ENCODE measurements at places on chromosomes 2 and 18.
A peak's percentile ranks its signal among the peaks of the same experiment; 100 is the strongest.

GRCh38 chr18:51767293-51767692 is 569.8 kb upstream of the MEX3C start:
- DNase-seq, result no peak

- DNase-seq, result no peak
Measured at GRCh38 chr18:74994502-74995418, 214.2 kb downstream of the PTGR3 start.

- DNase-seq, result no peak
Measured at GRCh38 chr18:50607378-50607926, 47.6 kb downstream of the MAPK4 start.

- DNase-seq, result no peak
Measured at GRCh38 chr2:184769023-184769422, 170.7 kb downstream of the ZNF804A start.

GRCh38 chr2:165056564-165056963 is 101.2 kb upstream of the SLC38A11 start:
- DNase-seq, result no peak

DNA sequence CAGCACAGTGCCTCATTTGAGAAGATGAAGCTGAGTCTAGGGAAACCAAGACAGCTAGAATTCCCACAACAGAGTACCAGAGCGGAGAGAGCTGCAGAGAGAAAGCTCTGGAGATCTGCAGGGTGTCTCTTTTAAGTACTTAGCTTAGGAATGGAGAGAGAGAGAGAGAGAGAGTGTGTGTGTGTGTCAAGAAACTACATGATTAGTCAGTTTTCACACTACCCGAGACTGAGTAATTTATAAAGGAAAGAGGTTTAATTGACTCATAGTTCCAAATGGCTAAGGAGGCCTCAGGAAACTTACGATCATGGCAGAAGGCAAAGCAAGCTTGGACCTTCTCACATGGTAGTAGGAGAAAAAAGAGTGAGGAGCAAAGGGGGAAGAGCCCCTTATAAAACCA is 64.0 kb downstream of the HIBCH start:
- DNase-seq, result no peak

DNA sequence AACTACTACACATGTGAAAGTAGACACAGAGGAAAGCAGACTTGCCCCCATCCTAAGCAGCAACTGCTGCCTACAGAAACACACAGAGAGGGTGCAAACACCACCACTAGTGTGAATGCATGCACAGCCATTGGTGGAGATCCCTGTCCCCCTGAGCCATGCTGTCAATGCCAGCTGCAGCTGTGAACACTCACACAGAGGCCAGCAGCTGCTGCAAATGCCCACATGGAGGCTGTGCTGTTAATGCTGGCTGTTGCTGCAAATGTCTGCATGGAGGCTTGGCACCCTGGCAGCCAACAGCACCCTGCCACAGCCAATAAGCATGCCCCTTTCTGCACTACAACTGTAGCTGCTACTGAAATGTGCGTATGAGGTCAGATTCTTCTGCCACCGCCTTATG is 355.0 kb downstream of the LNPK start:
- no peak for DNase-seq

- no peak for DNase-seq
Measured at GRCh38 chr18:35512761-35513160, 15.0 kb upstream of the INO80C start.

GRCh38 chr2:54630858-54631497 is 92.5 kb upstream of the EML6 start:
- no peak for DNase-seq

GRCh38 chr2:72117718-72118117 is 29.9 kb downstream of the CYP26B1 start:
- DNase-seq, result no peak

- no peak for DNase-seq
Measured at GRCh38 chr2:95158891-95159619, 593 bp downstream of the ZNF514 start.

DNA sequence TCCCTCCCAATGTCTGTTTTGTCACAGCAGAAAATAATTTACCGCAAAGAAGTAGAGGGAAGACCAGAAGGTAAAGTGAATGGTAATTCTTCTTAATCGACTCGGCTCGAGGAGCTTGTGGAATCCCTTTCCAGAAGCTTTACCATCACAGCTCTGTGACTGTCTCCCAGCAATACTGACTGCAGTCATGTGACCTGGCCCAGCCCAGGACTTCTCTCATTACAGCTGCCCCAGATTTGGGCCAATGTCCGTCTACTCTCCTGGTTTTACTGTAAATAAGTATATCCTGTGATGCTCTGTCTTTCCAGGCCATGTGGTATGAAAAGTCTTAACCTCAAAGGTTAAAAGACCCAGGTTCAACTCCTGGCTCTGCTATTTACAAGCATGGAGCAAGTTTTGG is 18.9 kb upstream of the ELOA2 start:
- no peak for DNase-seq

GRCh38 chr2:174902506-174903263 is 102.5 kb downstream of the CHN1 start:
- no peak for DNase-seq

DNA sequence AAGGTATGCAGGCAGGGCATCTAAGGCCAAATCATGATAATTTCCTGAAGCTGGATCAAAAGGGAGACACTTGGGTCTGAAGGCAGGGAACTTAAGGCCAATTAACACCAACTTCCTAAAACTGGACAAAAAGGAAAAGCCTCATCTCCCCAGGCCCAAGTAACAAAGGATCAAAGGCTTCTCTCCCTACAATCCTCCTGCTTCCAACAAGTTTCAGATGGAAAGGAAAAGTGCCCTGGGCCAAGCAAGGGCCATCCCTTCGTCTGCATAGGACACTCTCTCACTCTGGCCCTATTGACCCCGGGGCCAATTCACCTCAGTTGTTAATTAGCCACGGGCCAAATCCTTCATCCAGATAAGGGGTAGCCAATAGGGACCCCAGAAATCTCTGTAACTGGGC is 1335.8 kb upstream of the CDH2 start:
- no peak for DNase-seq

DNA sequence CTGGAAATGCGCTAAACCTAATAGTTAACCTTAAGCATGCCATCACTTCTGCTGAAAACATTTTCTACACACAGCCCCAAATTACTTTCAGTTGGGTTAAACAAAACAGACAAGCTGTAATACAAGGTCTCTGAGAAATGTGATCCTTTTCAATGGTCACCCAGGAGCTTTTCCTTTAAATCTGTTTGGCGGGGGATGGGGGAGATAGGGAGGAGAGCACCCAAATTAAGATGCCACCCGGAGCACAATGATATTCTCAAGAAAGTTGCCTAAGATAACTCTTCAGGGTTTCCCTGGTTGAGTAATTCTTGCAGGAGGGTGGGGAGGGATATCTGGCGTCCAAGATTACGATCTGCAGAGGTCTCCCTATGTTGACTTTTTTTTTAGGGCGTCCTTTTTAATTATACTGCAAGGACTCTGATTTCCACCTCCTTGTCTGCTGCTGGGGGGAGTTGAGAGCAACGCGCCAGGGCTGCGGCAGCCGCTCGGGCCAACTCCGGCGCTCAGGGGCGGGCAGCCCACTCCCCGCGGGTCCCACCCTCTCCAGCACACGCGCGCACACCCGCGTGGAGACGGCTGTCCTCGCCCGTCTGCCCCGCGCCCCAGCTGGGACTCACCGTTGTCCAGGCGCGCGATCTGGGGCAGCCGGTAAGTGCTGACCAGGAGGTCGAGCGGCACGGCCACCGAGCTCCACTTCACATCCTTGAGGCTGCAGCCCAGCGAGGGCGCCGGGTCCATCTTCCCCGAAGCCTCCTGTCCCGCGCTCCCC is 807 bp downstream of the GAREM1 start:
- no peak for DNase-seq

- no peak for DNase-seq
Measured at GRCh38 chr18:78180741-78181140, 798.9 kb upstream of the SALL3 start.

- DNase-seq, result no peak
Measured at GRCh38 chr2:71938659-71939587, 208.7 kb downstream of the CYP26B1 start.

DNA sequence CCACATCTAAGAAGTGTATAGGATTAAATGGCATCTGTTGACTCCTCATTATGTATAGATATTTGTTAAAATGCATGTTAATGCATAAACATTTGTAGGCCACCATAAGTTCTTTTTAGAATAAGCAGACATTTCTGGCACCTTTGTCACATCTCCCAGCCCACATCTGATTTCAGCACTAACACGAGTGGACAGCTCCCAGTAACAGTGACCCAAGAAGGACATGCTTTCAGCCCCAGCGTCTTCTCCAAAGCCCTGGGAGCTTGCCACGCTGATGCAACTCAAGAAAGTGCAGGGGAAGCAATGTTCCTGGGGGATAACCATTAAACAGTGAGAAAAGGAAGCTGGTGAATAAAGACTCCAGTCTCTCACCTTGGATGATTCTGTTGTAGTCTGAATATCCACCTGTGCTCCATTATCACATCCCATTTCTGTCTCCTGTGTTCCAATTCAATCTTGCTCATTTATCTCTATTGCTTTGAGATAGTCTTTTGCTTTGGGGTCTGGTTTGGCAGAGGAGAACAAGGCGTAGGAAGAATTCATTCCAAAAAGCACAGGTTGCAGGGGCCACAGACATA is 182.6 kb upstream of the THSD7B start:
- no peak for DNase-seq

DNA sequence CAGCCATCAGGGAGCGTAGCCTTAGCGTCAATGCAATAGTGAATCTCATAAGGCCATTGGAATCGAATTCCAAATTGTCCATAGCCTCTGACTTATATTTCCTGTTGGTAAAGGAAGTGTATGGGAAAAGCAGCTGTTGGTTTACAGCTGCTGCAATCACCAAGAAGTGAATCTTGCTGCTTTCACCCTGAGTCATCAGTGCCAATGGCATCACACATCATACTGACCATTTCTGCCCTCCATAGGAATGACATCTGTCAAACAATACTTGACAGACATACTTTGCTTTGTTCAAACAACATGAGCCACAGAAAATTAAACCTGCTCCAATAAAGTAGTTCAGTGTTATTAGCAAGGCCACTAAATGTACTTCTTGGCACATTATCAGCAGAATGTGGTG is 111.2 kb upstream of the KLHL29 start:
- no peak for DNase-seq

- no peak for DNase-seq
Measured at GRCh38 chr2:219003267-219003634, 10.0 kb upstream of the CRYBA2 start.

- no peak for DNase-seq
Measured at GRCh38 chr2:139020287-139020686, 240.1 kb upstream of the NXPH2 start.

DNA sequence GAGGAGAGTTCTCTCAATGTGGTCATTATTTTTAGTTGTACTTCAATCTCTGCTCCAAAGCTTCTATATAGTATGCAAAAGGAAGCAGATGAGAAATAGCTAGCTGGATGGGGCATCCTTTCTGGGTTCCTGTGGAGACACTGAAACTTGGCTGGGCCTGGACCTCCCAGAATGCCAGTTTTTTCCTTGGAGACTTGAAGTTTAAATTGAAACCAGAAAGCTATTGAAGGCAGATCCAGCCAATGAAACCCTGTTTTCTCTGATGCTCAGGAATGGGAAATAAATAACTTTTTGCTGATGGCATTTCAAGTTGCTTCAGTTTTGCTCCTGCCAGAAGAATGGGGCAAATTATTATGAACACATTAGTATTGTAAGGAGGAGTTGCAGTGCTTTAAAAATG is 2.9 kb downstream of the SETBP1 start:
- DNase-seq, result no peak

- DNase-seq, result no peak
Measured at GRCh38 chr2:212929116-212929515, 222.3 kb downstream of the IKZF2 start.

GRCh38 chr2:96869281-96869821 is 529 bp downstream of the SEMA4C start:
- DNase-seq, result no peak

- DNase-seq, result peak; percentile 35
Measured at GRCh38 chr18:12659904-12660605, 2.1 kb upstream of the SPIRE1 start.

- DNase-seq, result no peak
Measured at GRCh38 chr2:213227458-213227857, 56.8 kb upstream of the SPAG16 start.

- peak; percentile 54 for DNase-seq
Measured at GRCh38 chr2:58428096-58429013, 187.2 kb upstream of the FANCL start.

DNA sequence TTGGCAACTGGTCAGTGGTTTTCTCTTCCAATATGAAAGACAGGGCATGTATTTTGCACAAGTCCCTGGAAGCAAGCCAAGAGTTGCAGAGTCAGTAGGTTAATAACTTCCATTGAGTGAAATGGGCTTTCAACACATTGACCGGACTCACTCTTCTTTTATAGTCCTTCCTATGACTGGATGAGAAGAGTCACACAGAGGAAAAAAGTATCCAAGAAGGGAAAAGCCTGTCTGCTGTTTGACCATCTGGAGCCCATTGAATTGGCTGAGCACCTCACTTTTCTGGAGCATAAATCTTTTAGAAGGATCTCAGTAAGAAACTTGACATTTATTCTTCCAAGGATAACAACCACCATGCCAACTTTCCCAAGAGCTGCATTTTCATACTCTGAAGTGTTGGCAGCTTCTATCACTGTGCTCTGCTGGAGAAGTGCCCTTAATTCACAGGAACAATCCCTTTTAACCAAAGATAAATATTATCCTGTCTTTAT is 45.4 kb downstream of the RASGRP3 start:
- no peak for DNase-seq

All from NCI-H1105 (cell line).